Activated CD8-positive, alpha-beta T cell treated with anti-CD3 and anti-CD28 coated beads for 36 hours (primary cell): ENCODE measurements at places on chromosomes 2 and 18.

GRCh38 chr18:55318951-55319441 is 269.0 kb downstream of the TCF4 start:
- no peak overlapping the region for H3K27ac ChIP-seq
- H3K4me1 ChIP-seq, result peaks cover 8% of the 10 kb centered on the region
- no peak overlapping the region for H3K4me3 ChIP-seq

DNA sequence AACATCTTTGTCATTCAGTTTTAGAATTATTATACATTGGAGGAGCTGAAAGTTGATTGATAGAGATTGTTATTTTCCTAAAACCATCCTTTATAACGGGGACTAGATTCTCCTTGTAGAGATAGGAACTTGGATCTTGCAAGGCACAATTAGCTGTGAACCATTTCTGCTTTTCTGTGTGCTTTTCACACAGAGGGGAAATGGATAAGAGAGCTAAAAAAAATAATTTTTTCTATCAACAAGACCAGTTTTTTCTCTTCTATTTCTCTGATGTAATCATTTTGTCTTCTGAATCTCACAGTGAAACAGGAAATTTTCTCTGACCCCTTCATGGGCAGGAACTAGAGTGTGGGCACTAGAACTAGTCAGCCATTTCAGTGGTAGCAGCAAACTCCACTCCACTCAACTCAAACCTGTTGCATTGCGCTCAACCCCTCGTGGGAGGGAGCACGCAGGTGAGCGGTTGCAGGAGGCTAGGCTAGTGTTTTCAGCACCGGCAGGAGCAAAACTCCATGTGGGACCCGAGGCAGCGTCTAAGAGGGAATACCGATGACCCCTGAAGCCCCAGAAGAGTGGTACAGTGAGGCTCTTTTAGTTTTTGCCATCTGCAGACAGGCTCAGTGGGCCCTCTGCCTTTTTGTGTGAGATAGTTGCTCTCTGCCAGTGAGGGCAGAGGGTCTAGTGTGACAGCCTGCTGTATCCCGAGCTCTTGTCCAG is 24.0 kb upstream of the SLC39A10 start:
- no peak for DNase-seq
- H3K36me3 ChIP-seq, result no peaks in the 10 kb centered on the region
- H3K27me3 ChIP-seq, result no peaks in the 10 kb centered on the region
- H3K4me3 ChIP-seq, result no peak overlapping the region
- peaks cover 5% of the 10 kb centered on the region for H3K4me1 ChIP-seq
- no peak overlapping the region for H3K27ac ChIP-seq

DNA sequence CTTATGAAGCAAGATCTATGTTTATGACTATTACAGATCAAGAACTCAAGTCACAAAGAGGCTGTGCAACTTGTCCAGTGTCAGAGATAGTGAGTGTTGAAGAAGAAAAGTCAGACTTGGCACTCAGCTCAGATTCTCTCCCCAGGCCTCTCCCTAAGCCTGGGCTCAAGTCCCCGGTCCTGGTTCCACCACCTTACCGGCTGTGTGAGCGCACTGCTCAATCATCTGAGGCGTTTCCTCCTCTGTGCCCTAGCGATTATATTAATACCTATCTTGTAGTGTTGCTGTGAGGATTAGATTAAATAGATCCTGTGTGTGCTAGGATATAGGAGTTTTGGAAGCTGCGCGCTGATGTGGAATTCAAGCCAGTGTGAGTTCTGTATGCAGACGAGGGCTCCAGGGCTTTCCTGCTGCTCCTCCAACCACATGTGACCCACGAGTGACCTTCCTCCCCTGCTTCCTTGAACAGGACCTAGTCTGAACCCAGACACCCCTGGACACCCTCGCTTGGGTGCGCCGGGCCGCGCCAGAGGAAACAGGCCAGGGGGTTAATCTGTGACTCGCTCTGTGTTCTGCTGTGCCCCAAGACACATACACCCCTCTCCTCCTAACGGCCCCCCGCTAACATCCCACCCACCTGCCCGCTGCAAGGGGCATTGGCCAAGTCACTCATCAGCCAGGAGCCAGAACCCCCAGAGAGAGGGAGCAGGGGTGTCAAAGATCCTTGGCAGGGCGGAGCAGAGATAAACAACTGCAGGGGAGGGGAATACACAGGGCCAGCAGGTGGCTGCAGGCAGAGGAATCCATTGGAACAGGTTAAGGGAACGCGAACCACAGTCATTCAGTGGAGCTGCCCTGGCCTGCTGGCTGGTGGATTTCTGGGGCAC is 38.3 kb downstream of the TNS1 start:
- no peak overlapping the region for H3K27ac ChIP-seq
- H3K4me1 ChIP-seq, result no peaks in the 10 kb centered on the region
- no peaks in the 10 kb centered on the region for H3K36me3 ChIP-seq
- peaks cover 5% of the 10 kb centered on the region for H3K27me3 ChIP-seq

DNA sequence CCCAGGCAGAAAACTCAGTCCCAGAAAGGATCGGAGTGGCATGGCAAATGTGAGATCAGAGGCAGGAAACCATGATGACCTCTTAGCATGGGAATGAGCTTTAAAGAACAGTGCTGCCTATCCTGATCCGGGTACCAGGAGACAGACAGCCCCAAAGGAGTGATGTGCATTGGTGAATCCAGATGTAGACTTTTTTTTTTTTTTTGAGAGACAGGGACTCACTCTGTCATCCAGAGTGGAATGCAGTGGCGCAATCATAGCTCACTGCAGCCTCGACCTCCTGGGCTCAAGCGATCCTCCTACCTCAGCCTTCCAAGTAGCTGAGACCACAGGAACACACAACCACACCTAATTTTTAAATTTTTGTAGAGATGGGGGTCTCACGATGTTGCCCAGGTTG is 122.7 kb downstream of the VAPA start:
- no peaks in the 10 kb centered on the region for H3K27me3 ChIP-seq
- H3K36me3 ChIP-seq, result peaks cover 7% of the 10 kb centered on the region
- no peak overlapping the region for H3K27ac ChIP-seq
- H3K4me1 ChIP-seq, result peaks cover 8% of the 10 kb centered on the region
- DNase-seq, result no peak

GRCh38 chr2:234705108-234705507 is 208.2 kb upstream of the ARL4C start:
- H3K4me3 ChIP-seq, result no peak overlapping the region
- no peak overlapping the region for H3K27ac ChIP-seq
- H3K36me3 ChIP-seq, result no peaks in the 10 kb centered on the region
- peaks cover 4% of the 10 kb centered on the region for H3K4me1 ChIP-seq
- peaks cover 9% of the 10 kb centered on the region for H3K27me3 ChIP-seq

DNA sequence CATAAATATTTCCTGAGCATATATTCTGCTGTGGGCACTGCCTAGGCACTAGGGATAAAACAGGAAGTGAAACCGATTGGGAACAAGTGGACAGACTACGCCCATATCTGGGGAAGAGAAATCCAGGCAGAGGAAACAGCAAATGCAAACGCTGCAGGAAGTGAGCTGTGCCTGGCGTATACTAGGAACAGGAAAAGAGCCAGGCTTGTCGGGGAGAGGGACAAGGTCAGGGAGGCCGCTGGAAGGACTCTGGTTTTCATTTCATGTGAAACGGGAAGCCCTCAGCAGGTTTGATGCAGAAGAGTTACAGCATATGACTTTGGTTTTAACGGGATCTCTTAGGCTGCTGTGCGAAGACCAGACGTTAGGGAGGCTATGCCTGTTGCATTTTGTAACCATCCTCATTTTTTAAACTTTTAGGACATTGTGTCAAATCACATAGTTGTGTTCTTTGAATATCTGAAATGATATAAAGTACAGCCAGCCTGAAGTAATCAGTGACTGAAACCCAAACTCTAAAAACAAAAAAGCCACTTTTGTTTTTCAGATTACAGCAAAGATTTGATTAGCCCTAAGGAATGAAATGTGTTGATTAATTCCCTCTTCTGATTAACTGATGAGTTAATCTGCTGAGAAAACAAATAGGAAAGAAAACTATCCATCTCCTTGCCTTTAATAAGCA is 110.2 kb upstream of the PIEZO2 start:
- DNase-seq, result no peak
- H3K27ac ChIP-seq, result no peak overlapping the region
- H3K4me1 ChIP-seq, result no peaks in the 10 kb centered on the region
- no peaks in the 10 kb centered on the region for H3K36me3 ChIP-seq

DNA sequence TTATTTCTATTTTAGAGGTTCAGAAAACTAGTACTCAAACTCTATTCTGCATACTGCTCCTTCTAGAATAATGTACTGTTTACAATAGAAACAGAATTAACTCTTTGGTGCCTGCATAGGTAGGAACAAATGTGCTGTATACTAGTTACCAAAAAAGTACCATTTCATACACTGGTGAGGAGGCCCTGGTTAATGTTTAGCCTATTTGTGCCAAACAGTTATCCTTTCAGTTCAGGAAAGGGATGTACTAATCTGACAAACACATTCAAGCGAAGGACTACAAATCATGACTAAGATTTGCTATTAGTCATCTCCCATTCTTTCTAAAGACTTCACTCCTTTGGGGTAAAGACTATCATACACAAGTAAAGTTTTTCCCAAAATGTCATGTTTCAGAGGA is 47.4 kb downstream of the EXOC6B start:
- H3K36me3 ChIP-seq, result no peaks in the 10 kb centered on the region
- H3K4me1 ChIP-seq, result peaks cover 4% of the 10 kb centered on the region
- no peaks in the 10 kb centered on the region for H3K27me3 ChIP-seq
- no peak overlapping the region for H3K27ac ChIP-seq
- no peak overlapping the region for H3K4me3 ChIP-seq

- H3K4me3 ChIP-seq, result no peak overlapping the region
- no peak overlapping the region for H3K27ac ChIP-seq
- DNase-seq, result no peak
- H3K36me3 ChIP-seq, result no peaks in the 10 kb centered on the region
Observed at GRCh38 chr2:183242937-183243336, 118.7 kb downstream of the NUP35 start.

DNA sequence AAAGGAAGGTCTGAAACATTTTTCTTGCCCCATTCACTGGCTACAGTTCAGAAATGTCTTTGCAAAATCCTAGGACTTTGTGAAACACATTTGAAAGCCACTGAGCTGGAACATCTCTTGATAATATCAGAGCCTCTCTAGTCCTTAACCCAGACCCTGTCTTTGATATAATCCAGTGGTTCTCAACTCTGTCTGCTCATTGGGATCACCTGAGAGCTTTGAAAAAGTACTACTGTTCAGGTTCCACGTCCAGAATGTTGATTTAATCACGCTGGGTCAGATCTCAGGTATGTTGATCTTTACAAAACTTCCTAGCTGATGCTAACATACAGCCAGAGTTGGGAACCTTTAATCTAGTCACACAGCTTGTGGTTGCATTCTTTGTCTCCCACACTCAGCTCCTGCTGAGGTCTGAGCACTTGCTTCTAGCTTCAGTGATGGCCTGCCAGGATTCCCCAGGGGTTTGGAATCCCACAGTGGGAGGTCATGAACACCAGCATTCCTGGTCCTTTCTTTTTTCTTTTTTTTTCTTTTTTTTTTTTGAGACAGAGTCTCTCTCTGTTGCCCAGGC is 262.7 kb downstream of the SETBP1 start:
- H3K27ac ChIP-seq, result no peak overlapping the region
- no peaks in the 10 kb centered on the region for H3K4me1 ChIP-seq
- no peaks in the 10 kb centered on the region for H3K36me3 ChIP-seq
- H3K4me3 ChIP-seq, result no peak overlapping the region

GRCh38 chr2:191499874-191500565 is 177.9 kb upstream of the NABP1 start:
- no peak overlapping the region for H3K27ac ChIP-seq
- DNase-seq, result no peak
- no peaks in the 10 kb centered on the region for H3K4me1 ChIP-seq
- no peaks in the 10 kb centered on the region for H3K36me3 ChIP-seq
- no peak overlapping the region for H3K4me3 ChIP-seq

DNA sequence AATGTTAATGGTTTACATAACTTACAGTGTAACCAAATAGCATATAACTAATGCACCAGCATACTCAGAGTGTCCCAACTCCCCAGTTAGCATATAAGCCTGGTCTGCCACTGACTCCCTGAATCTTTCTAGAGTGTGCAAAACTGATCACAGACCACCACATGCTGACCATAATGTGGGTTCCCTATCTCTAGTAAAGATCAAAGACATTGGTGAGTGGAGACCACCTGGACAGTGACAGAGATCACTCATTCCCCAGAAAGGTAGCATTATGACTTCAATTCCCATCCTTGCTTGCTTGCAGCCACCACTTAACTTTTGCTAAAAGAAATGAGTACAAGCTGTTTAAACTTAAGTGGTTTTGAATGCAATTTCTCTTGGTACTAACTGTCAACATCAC is 39.0 kb downstream of the KANSL1L start:
- H3K36me3 ChIP-seq, result peaks cover 4% of the 10 kb centered on the region
- no peak for DNase-seq
- H3K4me1 ChIP-seq, result no peaks in the 10 kb centered on the region
- H3K27ac ChIP-seq, result no peak overlapping the region
- H3K4me3 ChIP-seq, result no peak overlapping the region

GRCh38 chr18:34221971-34222306 is 2.8 kb downstream of the NOL4 start:
- peaks cover 2% of the 10 kb centered on the region for H3K36me3 ChIP-seq
- DNase-seq, result no peak
- no peak overlapping the region for H3K4me3 ChIP-seq
- peaks cover 2% of the 10 kb centered on the region for H3K4me1 ChIP-seq
- H3K27ac ChIP-seq, result no peak overlapping the region

GRCh38 chr2:194464964-194465638 is 1191.9 kb upstream of the SLC39A10 start:
- H3K4me1 ChIP-seq, result no peaks in the 10 kb centered on the region
- DNase-seq, result peak; percentile 7
- H3K36me3 ChIP-seq, result no peaks in the 10 kb centered on the region
- H3K4me3 ChIP-seq, result no peak overlapping the region
- H3K27me3 ChIP-seq, result no peaks in the 10 kb centered on the region
- no peak overlapping the region for H3K27ac ChIP-seq

- DNase-seq, result peak; percentile 84
- H3K4me3 ChIP-seq, result peak overlapping the region; percentile 94
- H3K27ac ChIP-seq, result peak overlapping the region; percentile 92
- peaks cover 21% of the 10 kb centered on the region for H3K36me3 ChIP-seq
- H3K27me3 ChIP-seq, result no peaks in the 10 kb centered on the region
Observed at GRCh38 chr18:3449512-3450011, 410 bp upstream of the TGIF1 start.

DNA sequence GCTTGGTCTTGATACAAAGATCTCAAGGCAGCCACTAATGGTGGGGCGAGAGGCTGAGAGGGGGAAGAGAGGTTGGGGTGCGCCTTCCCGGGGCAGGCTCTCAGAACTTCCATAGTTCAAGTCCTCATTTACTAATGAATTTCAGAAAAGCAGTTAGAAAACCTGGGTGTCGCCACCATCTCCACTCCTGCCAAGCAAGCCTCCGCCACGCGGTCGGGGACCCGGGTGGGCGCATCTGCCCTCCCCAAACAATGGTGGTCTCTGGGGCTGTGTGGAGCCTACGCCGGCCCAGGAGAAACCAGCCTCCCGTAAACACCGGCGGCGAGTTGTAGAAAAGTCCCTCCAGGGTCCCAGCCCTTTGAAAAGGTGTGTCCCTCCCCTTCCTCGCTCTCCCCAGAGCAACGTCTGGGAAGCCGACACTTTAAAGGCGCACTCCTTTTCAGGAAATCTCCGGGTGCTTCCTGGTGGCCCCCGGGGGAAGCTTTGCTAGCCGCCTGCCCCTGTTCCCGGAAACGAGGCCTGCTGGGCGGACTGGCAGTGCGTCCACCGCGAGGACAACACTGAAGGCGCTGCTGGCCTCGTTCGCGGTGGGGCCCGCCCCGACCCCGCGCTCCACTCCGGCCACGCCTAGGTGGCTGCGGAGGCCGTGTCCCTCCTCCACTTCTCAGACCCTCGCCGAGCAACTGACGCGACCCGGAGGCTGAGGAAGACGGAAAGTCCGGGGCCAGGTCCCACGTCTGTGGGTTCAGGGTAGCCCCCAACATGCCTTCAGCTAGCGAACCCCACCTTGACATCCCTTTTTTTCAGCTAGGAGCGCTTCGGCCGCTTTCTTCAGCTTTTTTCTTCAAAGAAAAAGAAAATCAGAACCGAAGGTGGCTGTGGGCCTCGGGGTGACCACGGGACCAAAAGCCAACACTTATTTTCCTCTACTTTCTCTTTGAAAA is 16.8 kb downstream of the EVX2 start:
- no peak overlapping the region for H3K4me3 ChIP-seq
- H3K36me3 ChIP-seq, result no peaks in the 10 kb centered on the region
- no peak overlapping the region for H3K27ac ChIP-seq
